ENCODE measurements at places on chromosomes 7 and 10.
A peak's percentile ranks its signal among the peaks of the same experiment; 100 is the strongest.

- DNase-seq = no peak
Observed at GRCh38 chr7:7533831-7534430, 1.7 kb downstream of the COL28A1 start.

GRCh38 chr7:42106562-42106961 lies 130.4 kb downstream of the GLI3 start:
- DNase-seq = no peak

- no peak for DNase-seq
Observed at GRCh38 chr10:58996063-58996462, 180.4 kb upstream of the PHYHIPL start.

- no peak for DNase-seq
Observed at GRCh38 chr7:157550300-157551275, 213.8 kb downstream of the DNAJB6 start.

GRCh38 chr7:101116898-101117297 lies 10.0 kb upstream of the SERPINE1 start:
- DNase-seq = no peak

DNA sequence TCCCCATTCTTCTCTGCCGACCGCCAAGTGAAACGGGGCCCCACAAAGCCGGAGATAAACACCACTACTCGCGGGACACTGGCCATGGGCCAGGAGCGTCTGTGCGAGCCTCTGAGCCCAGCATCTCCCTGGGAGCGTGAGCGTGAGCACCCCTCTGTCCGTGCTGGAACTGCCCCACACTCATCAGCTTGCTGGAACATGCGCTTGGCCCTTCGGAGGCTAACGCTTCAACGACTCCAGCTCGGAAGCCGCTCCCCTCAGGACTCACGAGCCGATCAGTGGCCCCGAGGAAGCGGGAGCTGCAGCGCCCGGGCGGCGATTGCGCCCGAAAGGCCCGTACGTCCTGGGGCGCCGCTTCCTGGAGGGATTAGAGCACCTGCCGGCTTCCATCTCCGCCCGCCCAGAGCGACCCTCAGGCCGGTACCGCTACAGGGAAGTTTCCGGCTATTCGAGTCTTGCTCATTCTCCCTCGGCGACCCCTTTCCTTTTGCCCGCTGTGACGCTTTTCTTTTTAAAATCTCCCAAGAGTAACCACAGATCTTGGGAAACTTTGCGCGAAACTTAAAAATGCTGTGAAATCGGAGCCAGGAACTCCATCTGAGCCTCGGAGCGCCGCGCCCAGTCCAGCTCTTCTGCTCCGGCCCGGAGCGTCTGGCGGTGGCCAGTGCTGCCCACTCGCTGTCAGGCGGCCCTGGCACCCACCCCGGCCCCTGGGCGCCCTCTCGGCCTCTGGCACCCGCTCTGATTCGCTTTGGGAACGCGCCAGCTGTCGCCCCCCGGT lies 1.0 kb downstream of the TLL2 start:
- DNase-seq = peak; percentile 29

DNA sequence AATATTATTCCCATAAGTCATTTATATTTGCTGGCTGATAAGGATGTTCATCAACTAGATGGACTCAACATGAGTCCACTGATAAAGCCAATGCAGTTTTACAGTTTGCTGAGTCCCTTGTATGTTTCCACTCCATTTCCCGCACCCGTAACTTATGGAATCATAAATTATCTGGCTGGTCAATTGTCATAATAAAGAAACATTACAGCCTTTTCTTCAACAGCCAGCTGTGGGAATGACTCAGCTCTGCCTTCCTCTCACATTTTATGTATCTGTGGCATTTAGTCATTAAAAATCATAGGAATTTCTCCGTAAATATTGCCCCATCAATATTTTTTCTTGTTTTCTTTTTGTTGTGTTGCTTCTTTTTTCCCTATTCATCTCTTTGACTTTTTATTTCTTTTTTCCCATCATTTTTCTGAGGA lies 22.3 kb upstream of the TMEM26 start:
- no peak for DNase-seq

- no peak for DNase-seq
Observed at GRCh38 chr10:5482016-5482415, 17.4 kb downstream of the CALML5 start.

DNA sequence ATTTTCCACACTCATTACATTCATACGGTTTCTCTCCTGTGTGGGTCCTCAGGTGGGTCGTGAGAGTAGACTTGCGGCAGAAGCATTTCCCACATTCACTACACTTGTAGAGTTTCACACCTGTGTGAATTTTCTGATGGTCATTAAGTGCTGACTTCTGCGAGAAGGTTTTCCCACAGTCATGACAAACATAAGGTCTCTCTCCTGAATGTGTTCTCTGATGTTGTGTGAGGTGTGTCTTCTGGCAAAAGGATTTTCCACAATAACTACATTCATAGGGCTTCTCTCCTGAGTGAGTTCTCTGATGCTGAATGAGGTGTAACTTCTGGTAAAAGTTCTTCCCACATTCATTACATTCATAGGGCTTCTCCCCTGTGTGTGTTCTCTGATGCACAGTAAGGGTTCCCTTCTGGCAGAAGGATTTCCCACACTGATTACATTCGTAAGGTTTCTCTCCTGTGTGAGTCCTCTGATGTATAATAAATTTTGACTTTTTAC lies 15.1 kb downstream of the ZNF12 start:
- no peak for DNase-seq

DNA sequence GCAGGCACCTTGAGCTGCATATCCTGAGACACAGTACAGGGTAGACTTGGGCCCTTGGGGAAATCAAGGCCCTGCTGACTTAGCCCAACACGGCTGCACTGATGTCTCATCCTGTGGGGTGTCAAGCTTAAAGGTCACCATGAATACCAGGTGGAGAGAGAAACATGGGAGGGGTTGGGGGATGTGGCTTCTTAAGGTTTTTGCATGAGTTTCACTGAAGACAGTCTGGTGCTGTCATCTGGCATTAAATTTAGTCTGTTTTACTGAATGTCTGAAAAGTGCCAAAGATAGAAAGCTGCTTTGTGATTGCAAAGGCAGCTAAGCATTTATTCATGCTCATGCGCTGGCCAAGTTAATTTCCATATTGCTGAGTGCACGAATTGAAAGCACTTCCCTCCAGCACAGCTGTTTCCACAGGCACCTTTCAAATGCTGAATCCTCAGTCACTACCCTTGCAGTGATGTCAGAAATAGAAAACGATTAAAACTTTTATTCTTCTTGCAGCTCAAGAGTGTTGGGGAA lies 102.1 kb downstream of the OSBPL3 start:
- no peak for DNase-seq

GRCh38 chr7:81004098-81004497 lies 85.2 kb upstream of the SEMA3C start:
- no peak for DNase-seq

- DNase-seq = no peak
Observed at GRCh38 chr7:154253810-154254209, 201.6 kb downstream of the DPP6 start.

DNA sequence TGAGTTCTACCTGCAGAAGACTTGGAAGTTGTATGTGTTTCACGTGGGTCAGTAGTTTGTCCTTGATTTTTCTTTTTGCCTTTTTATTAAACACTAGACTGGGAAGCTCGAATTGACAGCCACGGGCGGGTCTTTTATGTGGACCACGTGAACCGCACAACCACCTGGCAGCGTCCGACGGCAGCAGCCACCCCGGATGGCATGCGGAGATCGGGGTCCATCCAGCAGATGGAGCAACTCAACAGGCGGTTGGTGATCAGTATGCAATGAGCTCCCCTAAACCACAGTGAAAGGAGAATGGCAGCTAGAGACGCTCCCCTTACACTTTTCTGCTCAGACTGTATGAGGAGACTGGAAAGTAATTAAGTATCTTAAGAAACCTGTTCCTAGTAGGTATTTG lies 126.7 kb upstream of the STK17A start:
- DNase-seq = peak; percentile 36

DNA sequence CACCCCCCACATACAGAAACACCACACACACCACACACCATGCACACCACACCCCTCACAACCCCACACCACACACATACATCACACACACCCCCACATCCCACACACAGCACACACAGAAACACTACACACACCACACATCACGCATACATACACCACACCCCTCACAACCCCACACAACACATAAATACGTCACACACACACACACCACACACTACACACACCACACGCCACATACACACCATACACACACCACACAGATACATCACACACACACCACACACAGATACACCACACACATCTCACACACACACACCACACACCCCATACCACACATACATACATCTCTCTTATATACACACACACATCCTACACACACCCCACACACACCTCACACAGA lies 126.2 kb downstream of the ANLN start:
- no peak for DNase-seq

DNA sequence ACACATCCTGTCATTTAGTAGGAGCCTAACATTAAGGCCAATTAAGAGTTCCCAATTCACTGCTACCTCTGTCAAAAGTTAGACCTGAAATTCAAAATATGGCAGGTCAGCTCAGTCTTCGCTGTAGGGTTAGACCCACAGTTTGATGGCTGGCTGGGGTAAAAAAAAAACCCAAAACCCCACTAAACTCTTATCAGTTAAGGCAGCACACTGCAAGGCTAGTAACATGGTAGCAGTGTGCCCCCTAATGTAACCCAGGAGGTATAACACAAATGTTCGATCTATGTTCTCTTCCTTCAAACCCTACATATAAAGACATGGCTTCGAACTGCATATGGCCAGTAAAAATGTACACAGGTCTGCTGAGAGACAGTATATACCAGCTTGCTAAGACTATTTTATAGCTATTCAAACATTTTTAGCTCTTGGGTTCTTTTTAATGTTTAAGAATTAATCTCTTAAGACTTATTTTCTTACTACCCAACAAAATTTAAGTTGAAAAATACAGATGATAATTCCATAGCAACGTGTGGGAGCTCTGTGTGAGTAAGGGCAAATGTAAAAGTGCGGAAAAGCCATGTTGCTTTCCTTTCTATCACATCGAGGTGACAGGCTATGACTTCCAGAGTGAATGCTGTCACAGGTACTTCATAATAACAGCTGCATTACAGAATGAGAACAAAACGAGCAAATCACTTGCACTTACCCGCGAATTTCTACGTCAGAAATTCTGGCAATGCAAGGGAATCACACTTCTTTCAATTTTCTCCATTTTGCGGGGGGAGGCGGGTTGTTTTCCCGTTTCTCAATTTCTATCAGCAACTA lies 168.4 kb upstream of the IMMP2L start:
- DNase-seq = peak; percentile 51

DNA sequence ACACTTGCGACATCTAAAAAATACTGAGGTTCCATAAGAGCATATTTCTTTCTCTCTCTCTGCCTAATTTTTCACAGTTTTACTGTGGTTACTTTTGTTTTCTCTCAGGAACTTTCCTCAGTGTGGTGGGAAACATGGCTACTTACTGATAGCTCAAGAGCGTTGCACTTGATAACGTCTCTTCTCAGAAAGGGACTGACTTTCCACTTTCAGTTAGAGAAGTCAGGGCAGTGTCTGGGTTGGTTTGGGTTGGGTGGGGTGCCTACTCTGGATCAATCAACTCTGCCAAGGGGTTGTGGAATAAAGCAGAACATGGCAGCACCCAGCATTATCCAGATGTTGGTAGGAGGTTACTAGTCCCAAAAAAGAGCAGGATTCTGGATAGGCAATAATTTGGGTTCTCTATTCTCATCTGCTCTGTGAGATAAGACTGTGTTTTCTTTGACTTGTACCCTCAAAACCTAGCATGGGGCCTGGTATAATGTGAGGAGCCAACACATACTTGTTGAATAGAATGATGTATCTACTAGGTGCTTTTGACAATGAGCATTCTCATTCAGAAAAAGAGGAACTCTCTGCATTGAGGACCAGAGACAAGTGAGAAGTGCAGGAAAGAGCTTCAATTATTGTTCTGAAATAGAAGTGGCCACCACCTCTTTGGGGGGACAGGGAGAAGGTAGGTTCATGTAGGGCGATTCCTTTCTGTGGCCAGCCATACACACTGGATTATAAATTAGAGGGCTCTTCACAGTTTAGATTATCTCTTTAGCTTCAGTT lies 315.7 kb downstream of the REEP3 start:
- DNase-seq = no peak

- no peak for DNase-seq
Observed at GRCh38 chr7:95543312-95543711, 53.0 kb downstream of the PDK4 start.
